ENCODE measurements at places on chromosomes 6 and 20.

DNA sequence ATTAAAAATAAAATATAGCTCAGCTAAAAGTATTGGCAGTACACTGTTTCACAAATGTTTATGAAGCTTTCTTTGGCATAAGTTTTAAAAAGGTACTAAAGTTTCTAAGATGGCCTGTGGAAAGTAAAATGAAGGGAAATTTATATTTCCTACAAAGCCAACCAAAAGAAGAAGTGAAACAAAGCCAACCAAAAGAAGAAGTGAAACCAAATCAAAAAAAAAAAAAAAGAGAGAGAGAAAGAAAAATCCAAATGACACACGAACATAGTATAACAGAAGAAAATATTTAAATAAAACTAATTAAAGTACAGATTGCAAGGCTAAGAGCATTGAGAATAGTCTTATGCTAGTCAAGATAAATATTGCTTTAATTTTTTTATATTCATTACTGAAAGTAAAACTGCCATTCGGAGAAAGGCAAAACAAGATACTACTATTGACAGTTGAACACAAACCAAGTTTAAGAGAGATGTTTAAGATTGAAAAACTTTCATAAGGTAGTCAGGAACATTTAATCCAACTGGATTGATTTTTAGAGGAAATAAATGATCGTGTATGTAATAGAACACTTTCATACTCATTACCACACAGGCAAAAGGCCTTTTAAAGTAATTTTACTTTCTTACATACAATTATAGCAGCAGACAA, 12.8 kb upstream of the KHDRBS2 start:
- DNase-seq, result no peak

GRCh38 chr20:63017826-63018411, 11.2 kb upstream of the BHLHE23 start:
- no peak for DNase-seq

GRCh38 chr6:50842861-50843384, 24.3 kb downstream of the TFAP2B start:
- DNase-seq, result no peak

- no peak for DNase-seq
These were observed 168.0 kb downstream of the HDGFL1 start for GRCh38 chr6:22737331-22737730.

- no peak for DNase-seq
These were observed 9.0 kb upstream of the FAM110A start for GRCh38 chr20:824490-824889.

- no peak for DNase-seq
These were observed 15.6 kb upstream of the HMGN3 start for GRCh38 chr6:79250107-79250514.

DNA sequence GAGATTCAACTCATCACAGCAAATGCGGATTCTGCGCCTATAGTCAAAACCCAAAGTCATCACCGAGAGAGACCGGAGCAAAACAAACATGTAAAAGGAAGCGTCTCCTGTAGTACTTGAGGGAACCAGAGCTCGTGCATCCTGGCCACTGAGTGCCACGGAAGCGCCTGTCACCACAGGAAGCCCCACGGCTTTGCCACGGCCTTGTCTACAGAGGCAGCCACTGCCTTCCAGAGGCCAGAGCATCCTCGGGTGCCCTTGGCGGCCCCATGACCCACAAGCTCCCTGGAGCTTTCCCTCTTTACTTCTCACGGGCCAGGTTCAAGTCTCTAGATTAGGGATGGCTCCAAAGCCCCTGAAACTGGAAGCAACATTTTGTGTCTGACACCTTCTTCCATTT, 7.5 kb downstream of the TCFL5 start:
- no peak for DNase-seq

DNA sequence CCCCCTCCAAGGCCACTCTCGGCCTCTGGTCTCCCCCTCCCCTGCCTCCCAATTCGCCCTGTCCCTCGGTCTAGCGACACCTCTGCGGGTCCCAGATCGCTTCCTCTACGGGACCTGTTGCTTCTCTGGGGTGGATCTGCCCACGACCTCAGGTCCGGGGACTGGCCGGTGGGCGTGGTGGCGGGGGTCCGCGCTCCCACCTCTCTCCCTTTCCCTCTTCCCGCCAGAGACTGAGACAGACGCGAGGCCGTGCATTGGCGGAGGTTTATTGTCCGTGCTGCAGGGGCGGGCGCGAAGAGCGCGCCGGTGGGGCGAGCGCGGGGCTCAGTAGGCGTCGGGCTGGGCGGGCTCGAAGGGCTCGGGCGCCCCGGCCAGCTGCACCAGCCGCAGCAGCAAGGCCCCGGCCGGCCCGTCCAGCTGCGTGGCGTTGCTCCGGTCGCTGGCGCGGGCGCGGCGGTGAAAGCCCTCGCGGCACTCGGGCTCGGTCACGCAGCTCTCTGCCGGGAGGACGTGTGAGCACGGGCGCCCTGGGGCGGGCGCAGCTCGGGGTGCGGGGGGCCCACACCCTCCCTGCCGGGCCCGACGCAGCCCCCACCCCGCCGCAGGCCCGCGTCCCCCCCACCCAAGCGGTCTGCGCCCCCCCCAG, 2.1 kb downstream of the AVP start:
- DNase-seq, result no peak

- DNase-seq, result no peak
These were observed 116.6 kb downstream of the SASH1 start for GRCh38 chr6:148459238-148459637.

- DNase-seq, result no peak
These were observed 93.3 kb downstream of the PERP start for GRCh38 chr6:138013959-138014358.

DNA sequence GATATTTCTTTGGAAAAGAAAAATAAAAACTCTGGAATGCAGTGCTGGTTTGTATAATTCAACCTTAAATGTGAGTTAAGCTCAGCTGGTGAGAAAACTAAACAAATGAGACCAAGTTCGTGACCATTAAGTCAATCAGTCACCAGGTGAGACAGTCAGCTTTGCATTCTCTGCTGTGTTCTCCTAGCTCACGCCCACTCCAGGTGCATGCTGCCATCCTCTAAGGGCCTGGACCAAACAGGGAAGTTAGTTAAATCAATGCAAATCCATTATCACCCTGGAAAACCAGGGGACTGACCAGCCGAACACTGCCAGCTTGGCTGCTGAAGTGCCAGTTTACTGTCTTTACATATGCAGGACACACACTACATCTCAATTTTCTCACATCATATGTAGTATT, 7.2 kb downstream of the TPBG start:
- DNase-seq, result no peak

- DNase-seq, result no peak
These were observed 8.7 kb downstream of the TRIB3 start for GRCh38 chr20:389220-389619.

DNA sequence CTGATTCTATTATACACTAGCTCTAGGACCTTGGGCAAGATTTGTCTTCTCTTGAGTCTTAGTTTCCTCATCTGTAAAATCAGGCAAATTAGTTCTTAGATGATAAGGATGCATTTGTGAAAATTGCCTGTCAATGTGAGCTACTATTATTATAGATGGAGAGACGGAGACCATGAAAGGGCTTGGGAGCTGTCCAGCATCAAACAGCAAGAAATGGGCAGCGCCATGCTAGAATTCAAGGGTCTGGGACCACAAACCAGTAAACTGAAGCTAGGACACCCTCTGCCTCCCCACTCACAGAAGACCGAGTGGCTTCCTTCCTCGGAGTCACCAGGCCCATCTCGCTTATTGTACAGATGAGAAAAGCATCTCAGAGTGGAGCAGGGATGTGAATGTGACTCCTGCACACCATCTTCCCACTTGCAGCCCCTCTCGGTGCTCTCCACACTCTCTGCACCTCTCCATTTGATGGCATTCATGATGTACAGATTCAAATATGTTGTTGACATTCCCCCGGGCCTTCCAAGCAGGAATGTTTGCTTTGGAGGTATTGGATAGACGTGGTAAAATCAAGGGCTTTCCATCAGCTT, 24.1 kb upstream of the BPIFA3 start:
- DNase-seq, result no peak

GRCh38 chr6:121516331-121516730, 80.9 kb downstream of the GJA1 start:
- DNase-seq, result no peak

GRCh38 chr6:117149324-117149723, 116.0 kb upstream of the VGLL2 start:
- no peak for DNase-seq

- no peak for DNase-seq
These were observed 137.7 kb downstream of the BACH2 start for GRCh38 chr6:90158936-90159335.
